ENCODE measurements at places on chromosomes 12 and 14.

- DNase-seq = no peak
Measured at GRCh38 chr12:54201001-54201794, 12.4 kb upstream of the SMUG1 start.

DNA sequence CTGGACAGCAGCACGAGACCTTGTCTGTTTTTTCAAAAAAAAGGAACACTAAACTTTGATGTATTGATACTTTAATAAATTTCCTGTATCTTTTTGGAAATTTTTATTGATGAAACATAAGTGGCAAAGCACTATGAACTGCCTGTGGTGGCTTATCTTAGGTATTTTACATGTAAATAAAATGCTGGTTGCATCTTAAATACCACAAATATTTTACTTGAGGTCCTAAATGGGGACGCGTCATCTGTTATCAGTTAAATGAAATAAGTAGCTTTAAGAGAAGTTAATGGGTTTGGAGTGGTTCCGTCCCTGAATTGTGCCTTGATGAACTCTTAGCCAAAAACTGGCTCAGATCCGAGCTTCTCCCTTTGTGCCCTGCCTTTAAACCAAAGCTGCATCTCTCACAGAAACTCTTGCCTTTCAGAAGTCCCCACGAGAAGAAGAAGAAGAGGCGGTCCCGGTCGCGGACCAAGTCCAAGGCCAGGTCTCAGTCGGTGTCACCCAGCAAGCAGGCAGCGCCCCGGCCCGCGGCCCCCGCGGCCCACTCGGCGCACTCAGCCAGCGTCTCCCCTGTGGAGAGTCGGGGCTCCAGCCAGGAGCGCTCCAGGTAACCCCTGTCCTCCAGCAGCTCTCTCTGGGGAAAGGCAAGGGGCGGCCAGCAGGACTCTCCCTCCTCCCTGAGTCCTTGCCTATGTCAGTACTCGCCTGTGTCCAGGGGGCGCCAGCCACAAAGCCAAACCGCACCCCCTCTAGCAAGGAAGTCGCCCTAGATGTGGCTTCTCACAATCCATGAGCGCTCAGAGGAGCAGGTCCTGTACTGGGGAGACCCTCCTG, 31.2 kb upstream of the MMP17 start:
- no peak for DNase-seq

- DNase-seq = no peak
Measured at GRCh38 chr12:10247436-10248058, 34.9 kb downstream of the GABARAPL1 start.

GRCh38 chr12:107929436-107929835, 154.9 kb downstream of the ASCL4 start:
- no peak for DNase-seq

GRCh38 chr12:132244724-132245295, 84.6 kb downstream of the GALNT9 start:
- no peak for DNase-seq

GRCh38 chr12:23631786-23632377, 317.6 kb downstream of the SOX5 start:
- no peak for DNase-seq

GRCh38 chr14:33676135-33676566, 274.7 kb downstream of the EGLN3 start:
- no peak for DNase-seq

- no peak for DNase-seq
Measured at GRCh38 chr14:32018391-32019092, 58.6 kb upstream of the ARHGAP5 start.

DNA sequence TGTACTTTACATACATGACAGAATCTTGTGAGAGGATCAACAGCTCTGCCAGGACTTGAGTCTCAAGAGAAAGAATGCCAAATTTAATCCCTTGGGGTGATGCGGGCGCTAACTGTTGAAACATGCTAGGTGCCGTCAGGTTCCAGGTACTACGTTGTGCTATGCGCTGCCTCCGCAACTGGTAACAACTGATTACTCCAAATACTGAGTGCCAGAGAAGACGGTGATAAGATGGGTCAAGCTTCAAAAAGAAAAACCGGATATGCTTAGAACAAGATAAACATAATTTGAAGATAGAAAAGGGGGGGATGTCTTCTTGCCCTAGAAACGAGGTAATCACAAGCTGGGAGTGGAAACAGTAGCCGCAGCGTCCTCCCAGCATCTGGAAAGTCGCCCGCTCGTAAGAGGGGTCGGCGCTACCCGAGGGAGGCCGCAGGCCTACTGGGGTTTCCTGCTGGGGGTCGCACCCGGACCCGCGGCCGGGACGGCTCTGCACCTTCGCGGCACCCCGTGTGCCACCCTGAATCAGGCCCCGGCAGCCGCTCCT, 678 bp downstream of the ZBTB25 start:
- no peak for DNase-seq

Measured in kidney epithelial cell (primary cell).